CD4-positive, alpha-beta T cell treated with Interleukin-6 at 100 ng/mL for 8 hours (primary cell): ENCODE measurements at places on chromosomes 7 and 10.

- no peak for DNase-seq
These were observed 91.3 kb downstream of the PPP1R17 start for GRCh38 chr7:31778296-31778695.

DNA sequence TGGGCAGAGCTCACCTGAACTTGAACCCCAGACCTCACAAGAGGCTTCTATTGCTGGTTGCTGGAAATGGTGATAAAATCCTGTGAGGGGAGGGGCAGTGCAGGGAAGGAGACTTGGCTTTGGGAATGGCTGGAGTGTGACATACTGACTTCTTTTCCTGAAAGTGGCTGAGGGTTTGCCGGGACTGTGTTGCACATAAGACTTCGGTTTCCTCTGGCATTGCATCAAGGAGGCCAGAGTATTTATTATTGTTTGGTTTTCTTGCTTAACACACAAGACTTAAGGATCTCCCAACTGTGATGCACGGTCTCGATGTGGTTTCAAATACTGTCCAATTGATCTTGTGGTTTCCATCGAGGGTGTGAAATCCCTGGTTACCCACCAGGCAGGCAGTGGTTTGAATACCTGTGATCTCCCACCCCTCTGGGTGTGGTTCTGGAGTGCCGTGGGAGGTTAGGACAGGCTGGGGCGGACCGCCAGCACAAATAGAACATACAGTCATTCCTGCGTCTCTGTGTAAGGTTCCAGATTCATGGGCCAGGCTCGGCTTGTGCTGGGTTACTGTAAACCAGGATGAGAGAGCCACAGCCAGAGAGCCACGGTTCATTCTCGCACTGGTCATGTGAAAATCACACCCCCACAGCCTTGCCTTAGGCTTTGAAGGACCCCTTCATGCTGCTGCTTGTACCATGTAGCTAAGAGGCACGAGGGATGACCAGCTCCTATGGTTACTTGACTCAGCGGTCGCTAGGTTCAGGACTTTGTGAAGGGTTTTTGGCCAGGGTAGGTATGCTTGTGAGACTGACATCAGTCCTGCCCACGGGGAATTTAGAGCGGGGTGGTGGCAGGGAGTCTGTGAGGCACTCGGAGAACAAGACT is 39.2 kb downstream of the WBP1L start:
- no peak for DNase-seq

DNA sequence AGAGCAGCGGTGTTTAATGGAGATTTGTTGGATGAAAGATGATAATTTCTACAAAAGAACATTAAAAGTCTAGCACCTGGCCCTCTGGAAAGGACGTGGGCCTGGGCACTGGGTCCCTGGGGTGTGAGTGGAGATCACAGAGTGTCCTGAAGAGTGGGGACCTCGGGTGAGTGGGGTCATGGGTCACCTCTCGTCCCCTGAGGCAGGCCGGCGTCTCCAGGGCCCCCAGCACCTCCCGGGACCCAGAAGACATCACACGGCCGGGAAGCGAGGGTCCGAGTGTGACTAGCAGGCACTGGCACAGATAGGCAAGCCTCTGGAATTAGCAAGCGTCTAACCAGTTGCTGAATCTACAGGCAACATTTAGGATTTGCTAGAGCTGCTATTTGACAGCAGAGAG is 257.2 kb downstream of the MAD1L1 start:
- no peak for DNase-seq

DNA sequence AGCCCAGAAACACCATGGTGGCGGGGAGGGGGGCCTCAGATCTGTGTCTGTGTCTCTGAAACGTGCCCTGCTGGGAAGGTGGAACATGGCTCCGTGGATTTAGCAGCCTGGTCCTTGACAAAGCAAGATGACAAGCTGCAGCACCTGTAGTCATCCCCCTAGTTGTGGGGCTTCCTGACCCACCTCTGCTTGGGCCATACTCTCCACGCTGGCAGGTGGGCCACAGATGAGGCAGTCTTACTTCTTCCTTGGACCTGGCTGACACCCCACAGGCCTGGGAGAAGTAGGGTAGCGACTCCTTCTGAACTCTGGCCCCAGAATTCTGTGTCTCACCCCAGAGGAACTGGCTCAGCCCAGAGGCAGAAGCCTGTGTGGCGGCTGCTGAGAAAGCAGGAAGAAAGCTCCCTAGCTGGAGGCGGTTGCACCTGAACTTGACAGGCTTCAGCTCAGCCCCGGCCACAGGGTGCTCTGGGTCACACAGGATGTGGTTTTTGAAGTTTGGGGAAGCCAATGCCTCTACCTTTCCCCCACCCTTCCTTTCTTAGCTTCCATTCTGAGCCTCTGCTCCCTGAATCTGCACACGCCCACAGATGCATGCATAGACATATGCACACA is 113.9 kb downstream of the ABLIM1 start:
- peak; percentile 86 for DNase-seq

DNA sequence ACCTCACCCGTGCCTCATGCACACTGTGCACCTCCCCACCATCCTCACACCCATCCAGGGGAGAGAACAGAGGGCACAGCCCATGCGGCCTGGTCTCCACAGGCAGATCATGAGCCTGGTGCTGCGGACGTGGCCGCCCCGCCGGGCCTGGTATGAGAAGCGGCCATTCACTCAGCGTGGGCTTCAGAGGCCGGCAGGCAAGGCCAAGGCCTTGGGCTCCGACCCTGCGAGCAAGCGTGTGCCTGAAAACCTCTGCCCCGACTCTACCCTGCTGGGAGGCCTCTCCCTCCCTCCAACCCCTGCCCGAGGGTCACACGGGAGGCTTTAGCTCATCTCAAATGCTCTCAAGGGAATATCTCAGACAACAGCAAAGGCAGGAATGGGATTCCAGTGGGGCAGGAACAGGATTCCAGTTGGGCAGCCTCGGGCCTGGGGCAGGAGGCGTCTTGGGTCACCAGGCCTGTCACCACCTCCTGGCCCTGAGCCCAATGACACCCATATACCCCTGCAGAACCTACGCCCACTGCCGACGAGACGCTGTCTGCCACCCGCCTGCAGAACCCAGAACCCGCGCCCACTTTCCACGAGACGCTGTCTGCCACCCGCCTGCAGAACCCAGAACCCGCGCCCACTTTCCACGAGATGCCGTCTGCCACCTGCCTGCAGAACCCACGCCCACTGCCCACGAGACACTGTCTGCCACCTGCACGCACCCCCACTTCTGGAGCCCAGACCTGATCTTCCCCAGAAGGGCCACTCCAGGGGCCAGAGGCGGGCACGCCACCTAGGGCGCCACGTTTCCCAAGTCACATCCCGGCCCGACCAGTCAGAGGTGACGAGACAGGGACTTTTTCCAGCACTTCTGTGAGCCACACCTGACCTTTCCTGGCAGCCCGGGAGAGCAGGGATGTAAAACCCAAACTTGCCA is 38.9 kb downstream of the ADAP1 start:
- DNase-seq: no peak

GRCh38 chr7:5620459-5620881 is 161.0 kb downstream of the RNF216 start:
- DNase-seq: no peak
